ENCODE measurements at places on chromosomes 6 and 20.

- no peak for DNase-seq
Observed at GRCh38 chr6:157034436-157035230, 257.5 kb downstream of the ARID1B start.

DNA sequence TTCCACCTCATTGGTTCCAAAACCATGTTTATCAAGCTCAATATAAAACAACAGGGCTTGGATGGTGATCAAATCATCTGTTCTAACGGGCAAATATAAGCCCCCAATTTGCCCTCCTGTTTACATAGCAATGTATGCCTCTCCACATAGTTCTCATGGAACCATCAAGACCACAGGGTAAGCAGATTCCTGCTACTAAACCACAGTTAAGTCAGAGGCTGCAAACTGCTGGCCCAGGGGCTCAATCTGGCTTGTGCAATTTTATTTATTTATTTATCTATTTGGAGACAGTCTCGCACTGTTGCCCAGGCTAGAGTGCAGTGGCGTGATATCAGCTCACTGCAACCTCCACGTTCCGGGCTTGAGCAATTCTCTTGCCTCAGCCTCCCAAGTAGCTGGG is 18.9 kb upstream of the MTHFD1L start:
- DNase-seq = no peak

GRCh38 chr20:63536997-63537524 is at the start of gene PTK6:
Gene PTK6 (minus strand): TSS chr20:63537376. CDS start chr20:63537314, 62 bp downstream.
- DNase-seq = no peak

DNA sequence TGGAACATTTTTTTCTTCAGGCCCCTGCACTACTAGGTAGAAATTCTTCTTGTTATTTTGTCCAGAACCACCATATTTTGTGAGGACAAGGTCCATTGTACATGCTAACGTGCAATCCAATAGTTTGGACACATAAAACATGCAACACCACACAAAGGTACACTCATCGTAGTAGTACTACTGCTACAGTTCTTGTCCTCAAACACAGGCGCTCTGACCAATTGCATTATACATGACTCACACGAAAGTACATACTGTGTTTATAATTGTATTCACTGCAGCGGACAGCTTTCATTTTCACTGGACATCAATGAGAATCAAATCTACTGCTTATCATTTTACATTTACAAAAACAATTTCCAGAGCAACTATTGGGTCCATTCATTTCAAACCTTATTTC is 15.3 kb upstream of the SMLR1 start:
- no peak for DNase-seq

DNA sequence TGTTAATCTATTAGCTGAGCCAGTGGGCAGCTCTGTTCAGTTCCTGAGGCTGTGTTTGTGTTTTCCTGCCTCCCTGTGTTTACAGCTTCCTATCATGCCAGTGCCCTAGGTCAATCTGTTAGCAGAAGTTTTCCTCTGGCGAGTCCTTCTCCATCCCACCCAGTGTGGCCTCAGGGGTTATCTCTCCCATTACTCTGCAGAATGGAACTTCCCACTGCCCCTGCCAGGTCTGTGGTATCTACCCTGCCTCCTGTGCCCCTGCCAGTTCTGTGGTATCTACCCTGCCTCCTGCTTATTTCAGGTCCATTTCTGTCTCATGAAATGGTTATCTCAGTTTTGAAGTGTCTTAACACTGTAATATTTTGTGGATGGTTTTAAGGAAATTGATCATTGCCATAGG is 63.1 kb downstream of the SLX4IP start:
- no peak for DNase-seq

DNA sequence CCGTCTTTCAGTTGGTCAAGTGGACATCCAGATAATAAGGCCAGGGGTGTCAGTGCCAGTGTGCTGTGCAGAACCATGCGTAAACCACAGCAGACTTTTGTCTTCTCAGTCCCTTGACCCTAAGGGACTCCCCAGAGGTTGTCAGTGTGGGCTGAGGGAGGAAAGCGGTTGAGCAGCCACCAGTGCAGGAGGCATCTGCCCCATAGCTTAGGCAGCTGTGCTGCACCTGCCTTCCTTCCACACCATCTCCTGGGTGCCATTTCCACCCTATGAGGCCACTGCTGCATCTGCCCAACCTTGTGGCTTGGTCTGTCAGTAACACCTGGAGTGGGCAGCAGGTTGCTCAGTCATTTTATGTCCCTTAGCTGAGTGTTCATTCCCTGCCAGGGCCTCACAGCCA is 26.0 kb downstream of the PRPF6 start:
- DNase-seq = no peak

GRCh38 chr6:5626727-5627426 is 365.6 kb downstream of the FARS2 start:
- DNase-seq = no peak

DNA sequence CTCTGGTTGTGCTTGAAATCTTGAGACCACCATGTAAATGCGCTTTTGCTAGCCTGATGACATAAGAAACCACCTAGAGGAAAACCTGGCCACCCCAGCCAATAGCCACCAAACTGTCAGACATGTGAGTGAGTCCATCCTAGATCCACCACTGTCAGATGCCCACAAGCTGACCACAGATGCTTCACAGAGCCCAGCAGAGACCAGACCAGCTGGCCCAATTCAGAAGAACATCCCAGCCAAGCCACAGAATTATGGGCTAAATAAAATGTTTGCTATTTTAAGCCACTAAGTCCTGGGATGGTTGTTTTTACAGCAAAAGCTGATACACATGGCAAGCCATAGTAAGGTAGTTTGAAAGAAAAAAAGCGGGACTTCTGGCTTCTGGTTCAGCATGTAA is 425.3 kb downstream of the KIF16B start:
- no peak for DNase-seq

- DNase-seq = no peak
Observed at GRCh38 chr6:562052-562676, 94.7 kb downstream of the HUS1B start.

DNA sequence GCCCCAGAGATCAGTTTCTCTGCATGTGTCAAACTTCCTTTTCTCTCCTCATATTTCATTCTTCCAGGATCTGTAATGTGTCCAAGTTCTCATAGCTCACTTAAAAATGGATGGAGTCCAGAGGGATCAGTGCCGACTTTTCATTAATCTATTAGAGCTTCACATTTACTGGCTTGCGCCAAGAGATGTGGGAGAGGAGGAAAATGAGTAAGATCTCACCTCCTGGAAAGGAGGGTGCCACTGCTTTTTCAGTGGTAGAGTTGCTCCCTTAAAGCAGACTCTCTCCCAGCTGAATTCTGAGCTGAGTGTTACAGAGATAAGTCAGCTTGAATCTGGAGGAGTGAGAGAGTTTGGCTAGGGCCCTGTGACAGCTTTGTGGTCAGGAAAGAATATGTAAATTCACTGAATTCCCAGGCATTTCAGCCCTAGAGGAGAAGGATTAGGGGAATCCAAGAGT is 175.9 kb downstream of the SOX4 start:
- no peak for DNase-seq

- DNase-seq = peak; percentile 78
Observed at GRCh38 chr6:136288566-136289326, 900 bp downstream of the BCLAF1 start.

- DNase-seq = no peak
Observed at GRCh38 chr6:161189891-161190290, 84.0 kb downstream of the AGPAT4 start.

All from stimulated activated CD8-positive, alpha-beta memory T cell treated with anti-CD3 and anti-CD28 coated beads, Interleukin-15, amount 100 ng/mL, for 1 hour (primary cell).